LNCaP clone FGC (cell line): ENCODE measurements at places on chromosomes 6 and 20.

GRCh38 chr20:41848180-41848579 lies 230.0 kb upstream of the CHD6 start:
- peak; percentile 26 for DNase-seq

DNA sequence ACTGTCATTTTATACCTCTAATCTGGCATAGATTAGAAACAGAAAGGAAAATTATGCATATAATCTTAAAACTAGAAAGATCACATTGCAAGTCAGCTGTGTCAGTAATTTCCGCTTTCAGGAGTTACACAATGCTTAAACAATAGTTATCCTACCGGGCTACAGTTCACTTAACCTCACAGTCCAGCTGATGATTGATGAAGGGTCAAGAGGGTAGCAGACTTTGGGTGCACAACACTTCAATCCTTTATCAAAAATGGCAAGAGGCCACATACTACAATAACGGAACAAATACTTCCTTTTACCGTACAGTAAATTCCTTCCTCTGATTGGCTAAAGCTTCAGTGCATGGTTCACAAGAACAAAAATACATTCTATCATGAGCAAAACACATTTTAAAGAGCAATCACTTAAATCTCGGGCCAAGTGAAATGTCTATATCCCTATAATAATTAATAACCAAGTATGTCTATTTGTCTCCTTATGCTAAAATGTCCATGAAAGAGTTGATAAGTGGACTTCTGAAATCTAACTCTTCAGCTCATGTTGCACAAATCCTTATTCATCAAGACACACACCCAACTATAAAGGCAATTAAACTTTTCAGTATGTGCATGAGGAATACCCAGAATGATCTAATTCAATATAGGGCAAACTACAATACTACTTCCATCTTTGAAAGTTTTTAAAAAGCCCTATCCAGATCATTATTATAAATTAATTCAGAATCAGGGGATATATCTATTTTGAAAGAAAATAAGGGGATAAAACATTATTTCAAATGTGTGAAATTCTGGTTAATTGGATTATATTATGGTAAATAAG lies 76.8 kb downstream of the HIVEP2 start:
- no peak for DNase-seq

GRCh38 chr6:107668743-107669474 lies 155.2 kb downstream of the SCML4 start:
- no peak for DNase-seq

GRCh38 chr6:66396549-66396948 lies 689.5 kb upstream of the EYS start:
- peak; percentile 28 for DNase-seq

DNA sequence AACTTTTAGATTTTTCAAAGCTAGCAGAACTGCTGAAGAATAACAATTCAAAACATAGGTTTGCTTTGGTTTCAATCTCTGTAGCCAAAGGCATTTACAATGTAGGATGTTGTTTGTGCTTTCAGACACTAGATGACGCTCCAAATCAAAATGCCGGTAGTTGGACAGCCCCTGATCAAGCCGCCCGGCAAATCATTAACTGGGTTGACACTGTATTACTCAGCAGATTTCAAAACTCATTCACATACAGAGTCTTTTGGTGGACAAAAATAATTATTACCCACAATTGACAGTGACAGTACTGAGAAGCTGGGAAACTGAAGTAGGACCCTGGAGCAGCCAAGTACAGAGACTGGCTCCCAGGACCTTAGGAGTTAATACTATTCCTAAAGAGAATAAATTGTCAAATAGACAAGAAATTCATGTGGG lies 21.3 kb upstream of the HFE start:
- peak; percentile 63 for DNase-seq
